ENCODE measurements at places on chromosomes 16 and 17.

GRCh38 chr17:12231355-12231682, 210.6 kb downstream of the MAP2K4 start:
- DNase-seq = no peak

GRCh38 chr17:752620-753219, 656 bp upstream of the GEMIN4 start:
- no peak for DNase-seq

GRCh38 chr17:59287891-59288290, 43.6 kb upstream of the YPEL2 start:
- DNase-seq = no peak

GRCh38 chr17:18946536-18946935, 5.4 kb upstream of the SLC5A10 start:
- DNase-seq = no peak

GRCh38 chr16:27993587-27993986, 69.9 kb downstream of the GSG1L start:
- DNase-seq = no peak

- DNase-seq = no peak
These were observed 21.0 kb downstream of the PHB1 start for GRCh38 chr17:49393491-49394255.

DNA sequence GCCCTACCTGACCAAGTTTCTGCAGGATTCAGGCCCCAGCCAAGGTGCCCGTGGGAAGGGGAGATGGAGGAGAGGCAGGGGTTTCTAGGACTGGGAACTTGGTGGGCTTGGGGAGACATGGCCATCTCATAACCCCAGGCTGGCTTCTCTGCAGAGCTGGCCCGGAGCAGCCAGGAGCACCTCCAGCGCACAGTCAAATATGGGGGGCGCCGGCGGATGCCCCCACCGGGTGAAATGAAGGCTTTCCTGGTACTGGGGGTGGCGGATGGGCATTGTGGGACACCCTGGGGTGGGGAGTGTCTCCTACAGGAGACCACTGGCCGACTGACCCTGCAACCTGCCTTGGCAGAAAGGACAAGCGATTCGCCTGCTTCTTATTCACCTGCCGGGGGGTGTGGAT, 9.2 kb upstream of the SMIM5 start:
- DNase-seq = no peak

- no peak for DNase-seq
These were observed 19.5 kb upstream of the CDC6 start for GRCh38 chr17:40268141-40268712.

DNA sequence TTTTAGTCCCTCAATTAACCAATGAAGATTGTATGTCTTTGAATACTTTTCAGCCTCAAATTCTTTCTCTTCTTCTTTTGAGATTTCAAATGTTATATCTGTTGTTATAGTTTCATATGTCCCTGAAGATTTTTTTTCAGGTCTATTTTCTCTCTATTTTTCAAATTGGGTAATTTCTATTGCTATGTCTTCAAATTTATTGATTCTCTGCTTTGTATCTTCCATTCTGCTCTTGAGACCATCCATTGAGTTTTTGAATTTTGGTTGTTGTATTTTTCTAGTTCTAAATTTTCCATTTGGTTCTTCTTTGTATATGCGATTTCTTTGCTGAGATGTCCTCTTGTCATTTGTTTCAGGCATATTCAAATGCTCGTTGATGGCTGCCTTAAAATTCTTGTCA, 26.7 kb downstream of the MAP2K6 start:
- DNase-seq = no peak

DNA sequence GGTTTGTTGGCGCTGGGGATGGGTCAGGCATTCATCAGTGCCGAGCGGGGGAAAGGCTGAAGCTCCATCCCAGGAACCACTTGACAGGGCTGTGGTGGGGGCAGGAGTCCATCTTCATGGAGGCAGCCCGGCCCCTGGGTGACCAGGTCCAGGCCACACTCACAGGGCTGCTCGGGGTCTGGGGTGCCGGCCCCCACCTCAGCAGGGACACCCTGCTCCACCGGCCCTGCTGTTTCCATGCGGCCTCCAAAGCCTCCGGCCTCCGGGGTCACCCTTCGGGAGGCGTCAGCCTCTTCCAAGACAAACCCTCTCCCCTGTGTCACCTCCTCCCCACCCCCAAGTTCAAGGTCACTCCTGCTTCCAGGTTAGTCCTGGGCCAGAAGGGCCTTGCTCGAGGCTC, 22.1 kb downstream of the GALNS start:
- DNase-seq = no peak

DNA sequence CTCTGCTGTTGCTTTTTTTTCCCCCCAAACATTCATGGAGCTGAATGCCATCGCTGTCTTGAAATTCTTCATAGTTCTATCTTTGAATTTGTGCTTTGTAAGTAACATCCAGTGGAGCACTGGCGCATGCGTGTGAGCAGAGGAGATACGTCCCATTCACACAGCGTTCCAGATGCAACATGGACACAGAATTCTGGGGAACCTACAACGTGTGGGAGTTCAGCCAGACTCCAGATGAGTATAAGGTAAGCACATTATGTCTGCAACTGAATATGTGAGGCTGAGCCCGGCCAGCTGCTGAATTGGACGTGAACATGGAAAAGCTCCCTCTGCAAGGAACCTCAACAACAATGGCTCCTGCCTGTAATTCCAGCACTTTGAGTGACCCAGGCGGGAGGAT, 4.3 kb upstream of the ATP1B2 start:
- no peak for DNase-seq

DNA sequence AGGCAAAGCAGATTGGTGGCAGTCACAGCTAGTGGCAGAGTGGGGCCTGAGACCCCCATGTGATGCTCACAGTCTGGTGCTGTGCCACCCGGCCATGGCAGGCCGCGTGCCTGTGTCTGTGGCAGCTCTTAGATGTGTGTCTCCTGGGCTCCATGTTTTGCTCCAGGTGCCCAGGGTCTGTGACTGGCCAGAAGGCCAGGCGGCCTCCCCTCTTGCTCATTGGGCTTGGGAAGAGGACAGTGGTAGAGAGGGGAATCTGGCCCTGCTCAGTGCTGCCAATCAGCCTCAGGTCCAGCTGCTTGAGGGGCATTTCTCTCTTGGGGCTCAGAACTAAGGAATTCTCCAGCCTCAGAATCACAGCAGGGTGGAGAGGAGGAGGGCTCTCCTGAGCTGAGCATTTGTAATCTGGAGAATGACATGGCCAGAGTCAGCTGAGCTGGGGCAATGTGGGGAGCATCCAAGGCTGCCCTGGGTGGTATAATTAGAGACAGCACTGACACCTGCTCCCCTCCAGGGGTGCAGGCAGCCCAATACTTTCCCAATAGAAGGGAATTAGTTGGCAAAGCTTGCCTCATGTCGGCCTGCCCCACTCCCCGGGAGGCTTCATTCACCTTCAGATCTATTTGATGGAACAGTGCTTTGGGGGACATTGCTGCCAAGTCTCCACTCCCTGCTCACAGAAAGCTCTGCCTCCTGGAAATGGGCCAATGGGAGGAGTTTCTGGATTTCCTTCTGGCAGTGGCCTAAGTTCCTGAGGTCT, 2.7 kb upstream of the LASP1NB start:
- DNase-seq = no peak

- DNase-seq = no peak
These were observed 54.0 kb downstream of the GAS7 start for GRCh38 chr17:10144456-10144855.

- no peak for DNase-seq
These were observed 25.0 kb downstream of the ALOX15 start for GRCh38 chr17:4616476-4616875.

GRCh38 chr16:74570412-74571301, 36.3 kb downstream of the GLG1 start:
- no peak for DNase-seq

- DNase-seq = no peak
These were observed 9.5 kb upstream of the FZD2 start for GRCh38 chr17:44547625-44548267.

Data from DND-41 (cell line).